ENCODE measurements at places on chromosomes 5 and 9.
A peak's percentile ranks its signal among the peaks of the same experiment; 100 is the strongest.

DNA sequence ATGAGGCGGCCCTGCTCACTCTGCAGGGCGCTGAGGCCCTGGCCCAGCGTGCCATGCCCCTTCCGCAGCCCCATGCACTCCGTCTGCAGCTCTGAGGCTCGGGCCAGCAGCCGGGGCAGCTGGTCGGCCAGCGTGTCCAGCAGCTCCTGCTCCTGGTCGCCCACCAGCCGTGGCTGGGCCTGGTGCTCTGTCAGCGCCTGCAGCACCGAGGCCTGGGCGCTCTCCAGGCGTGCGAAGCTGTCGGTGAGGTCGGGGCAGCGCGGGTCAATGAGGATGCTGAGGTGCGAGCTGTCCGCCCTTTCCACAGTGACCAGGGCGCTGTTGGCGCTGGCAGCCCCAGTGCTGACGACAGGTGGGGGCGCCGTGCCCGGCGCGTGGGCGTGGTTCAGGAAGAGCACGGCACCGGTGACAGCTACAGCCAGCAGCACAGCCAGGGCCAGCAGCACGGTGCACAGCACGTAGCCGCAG lies 9.4 kb downstream of the FIBCD1 start:
- no peak for DNase-seq

GRCh38 chr9:11045589-11045988 lies 432.8 kb upstream of the PTPRD start:
- DNase-seq = no peak

- no peak for DNase-seq
These were observed 126.8 kb upstream of the STC2 start for GRCh38 chr5:173454736-173455598.

DNA sequence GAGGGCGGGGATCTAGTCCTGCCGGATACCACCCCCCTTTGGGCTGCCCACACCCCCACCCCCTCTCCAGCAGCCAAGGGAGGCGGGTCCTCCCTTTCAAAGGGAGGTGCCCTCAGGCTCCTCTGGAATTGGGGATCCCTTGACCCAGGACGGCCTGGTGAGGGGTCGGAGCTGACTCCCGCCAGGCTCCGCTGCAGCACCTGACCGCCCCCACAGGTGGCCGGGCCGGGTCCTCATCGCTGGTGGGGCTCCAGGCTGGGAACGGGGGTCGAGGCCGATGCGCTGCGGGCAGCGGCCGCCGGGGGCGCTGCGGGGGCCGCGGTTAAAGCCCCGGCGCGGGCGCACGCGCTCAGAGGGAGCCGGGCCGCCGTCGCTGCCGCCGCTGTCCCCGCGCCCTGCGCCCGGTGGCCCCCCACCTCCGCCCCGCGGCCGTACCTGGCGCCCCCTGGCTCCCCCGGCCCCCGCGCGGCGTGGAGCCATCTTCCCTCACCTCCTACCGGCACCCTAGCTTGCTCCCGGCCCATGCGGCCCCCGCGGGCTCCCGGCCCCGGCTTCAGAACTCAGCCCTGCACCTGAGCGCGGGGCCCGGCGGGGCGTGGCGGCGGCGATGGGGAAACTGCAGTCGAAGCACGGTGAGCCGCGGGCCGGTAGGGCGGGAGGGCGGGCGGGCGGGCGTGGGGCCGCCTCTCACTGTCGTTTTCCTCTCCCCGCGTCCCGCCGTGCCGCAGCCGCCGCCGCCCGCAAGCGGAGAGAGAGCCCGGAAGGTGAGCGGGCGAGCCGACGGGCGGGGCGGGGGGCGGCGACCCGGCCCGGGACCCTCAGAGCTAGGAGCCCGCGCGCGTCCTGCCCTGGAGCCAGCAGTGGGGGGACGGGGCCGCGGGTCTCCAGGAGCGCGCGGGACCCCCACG lies at the start of gene NKD2:
NKD2 (plus strand) TSS at position 352 of the 908 bp plus-strand sequence; CDS start at position 608, 256 bp downstream.
- no peak for DNase-seq

- DNase-seq = no peak
These were observed 51.5 kb downstream of the MYO10 start for GRCh38 chr5:16884595-16884994.

DNA sequence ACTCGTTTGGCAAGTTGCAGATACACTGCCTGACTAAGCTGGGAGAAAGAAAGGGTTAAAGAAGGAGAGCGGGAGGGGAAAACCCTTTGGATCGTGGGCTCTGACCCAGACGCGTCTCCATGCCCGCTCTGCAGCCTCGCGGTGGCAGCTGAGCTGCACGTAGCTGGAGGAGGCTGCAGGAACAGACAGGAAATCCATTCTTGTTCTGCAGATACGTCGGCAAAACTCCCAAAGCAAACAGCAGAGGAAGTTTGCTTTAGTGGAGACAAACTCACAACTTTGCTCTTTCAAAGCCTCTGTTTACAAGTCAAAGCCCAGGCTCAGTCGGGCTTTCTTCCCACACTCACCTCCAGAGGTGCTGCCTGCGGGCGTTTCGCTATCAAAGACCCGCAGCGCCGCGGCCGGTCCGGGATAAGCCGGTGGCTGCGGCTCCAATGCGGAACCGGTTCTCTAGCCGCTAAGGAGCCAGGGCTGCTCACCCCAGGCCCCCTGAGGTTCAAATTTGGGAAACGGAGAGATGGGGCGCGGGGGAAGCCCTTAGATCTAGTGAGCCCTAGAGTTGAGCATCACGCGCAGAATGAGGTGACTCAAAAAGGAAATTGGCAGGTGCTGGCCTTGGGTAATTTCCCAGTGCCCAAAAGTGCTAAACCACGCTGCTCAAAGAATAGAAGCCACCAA lies 60.7 kb downstream of the MAT2B start:
- no peak for DNase-seq

GRCh38 chr9:95458666-95459065 lies 58.1 kb downstream of the PTCH1 start:
- DNase-seq = no peak

DNA sequence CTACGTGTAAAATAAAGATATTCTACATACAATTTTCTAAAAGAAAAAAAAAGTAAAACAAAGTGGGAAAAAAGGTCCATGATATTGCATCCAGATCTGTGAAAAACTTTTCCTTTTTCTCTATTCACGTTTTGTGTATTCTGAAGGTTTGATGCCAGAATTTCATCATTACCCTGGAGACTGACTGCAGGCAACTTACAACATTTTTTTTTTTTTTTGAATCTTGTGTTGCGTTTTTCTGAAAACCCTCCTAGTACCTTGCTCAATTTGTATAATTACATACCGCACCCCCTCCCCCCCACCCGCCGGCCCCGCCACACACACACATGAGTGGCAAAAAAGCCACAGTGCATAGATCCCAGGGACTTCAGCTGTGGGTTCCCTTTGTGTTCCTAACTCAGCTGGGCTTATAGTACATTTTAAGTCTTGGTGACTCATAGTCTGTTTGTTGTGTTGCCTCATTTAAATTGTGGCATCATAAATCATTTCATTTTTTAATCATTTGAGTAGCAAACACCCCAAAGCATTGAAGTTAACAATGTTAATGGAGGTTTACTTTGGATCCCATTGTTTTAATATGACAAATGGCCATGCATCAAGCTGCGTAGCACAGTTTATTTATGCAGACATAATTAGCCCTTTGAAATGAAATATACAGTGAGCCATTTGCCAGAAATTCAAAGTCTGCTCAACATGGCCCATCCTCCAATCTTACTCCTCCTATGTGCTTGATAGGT lies 36.0 kb downstream of the PRDM6 start:
- DNase-seq = no peak

- DNase-seq = peak; percentile 62
These were observed 7.0 kb downstream of the PDCL start for GRCh38 chr9:122821278-122821943.

DNA sequence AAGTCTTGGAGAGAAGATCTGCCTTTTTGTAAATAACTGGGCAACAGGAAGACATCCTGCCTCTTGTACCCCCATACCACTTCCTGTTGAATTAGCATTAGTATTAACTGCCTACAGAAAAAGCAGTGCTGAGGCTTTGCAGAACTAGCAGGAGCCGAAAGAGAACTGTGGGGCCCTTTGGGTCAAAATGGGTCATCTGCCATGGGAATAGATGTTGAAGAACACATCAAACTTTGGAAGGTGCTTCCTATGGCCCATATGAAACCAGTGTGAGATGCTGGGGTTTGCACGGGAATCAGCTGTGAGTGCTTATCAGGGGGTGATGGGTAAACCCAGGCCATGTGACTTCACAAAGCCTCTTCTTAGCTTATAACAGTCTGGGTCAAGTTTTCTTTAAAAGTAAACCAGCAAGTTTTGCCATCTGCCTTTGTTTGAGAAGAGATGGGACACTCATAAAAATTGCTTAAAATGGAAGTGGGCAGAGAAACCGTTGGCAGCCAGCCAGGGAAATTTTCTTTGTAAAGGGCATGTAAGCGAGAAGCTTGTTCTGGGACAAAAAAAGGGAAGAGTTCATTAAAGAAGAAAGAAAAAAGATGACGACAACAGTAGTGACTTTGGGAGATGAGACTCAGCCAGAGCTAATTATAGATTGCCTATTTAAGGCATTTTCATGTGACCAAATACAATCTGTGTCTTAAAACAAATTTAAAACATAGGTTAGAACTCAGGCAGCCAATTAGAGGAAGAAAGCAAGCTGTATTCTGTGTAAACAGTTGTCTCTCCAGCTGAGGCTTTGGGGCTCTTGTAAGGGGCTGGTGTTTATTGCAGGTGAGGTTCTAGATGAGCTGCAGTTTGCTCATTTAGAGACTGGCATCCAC lies 4.4 kb downstream of the SLC25A25 start:
- no peak for DNase-seq

DNA sequence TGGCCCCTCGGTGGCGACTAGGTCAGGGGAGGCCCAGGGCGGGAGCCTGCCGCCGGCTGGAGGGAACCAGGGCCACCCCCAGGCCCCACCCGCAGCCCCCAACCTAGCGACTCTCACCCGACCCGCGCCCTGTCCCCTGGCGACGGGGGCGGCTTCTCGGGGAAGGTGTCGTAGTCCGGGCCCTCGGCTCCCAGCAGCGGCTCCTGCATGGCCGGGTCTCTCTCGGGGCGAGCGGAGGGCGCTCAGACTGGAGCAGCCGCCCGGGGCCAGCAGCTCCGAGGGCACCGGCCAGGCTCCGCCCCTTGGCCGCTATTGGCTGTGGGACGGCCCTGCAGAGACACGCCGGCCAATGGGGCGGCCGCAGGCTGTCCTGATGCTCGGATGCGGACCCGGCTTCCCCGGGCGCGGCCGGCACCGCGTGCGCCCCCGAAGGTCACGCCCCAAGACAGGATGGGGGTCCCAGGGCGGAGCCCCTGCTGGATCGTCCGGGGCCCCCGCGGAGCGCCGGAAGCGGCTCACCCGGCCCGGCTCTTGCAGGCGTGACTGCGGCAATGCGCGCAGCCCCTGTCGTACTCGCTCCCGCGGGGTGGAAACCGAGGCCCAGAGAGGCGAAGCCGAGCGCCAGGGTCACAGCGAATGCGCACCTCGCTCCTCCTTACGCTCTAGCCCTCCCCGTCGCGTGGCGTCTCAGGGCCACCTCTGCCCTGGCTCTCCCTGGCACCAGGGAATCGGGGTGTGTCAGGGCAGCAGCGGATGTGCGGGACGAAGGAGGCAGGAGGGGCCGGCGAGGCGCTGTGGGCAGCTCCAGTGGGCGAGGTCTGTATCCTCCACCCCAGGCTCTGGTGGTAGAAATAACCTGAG lies at the start of gene SLC2A6:
SLC2A6 (minus strand) TSS at position 249 of the 861 bp plus-strand sequence; CDS start at position 209, 40 bp downstream.
- DNase-seq = peak; percentile 16

GRCh38 chr5:109612278-109612905 lies 77.3 kb upstream of the MAN2A1 start:
- DNase-seq = no peak

DNA sequence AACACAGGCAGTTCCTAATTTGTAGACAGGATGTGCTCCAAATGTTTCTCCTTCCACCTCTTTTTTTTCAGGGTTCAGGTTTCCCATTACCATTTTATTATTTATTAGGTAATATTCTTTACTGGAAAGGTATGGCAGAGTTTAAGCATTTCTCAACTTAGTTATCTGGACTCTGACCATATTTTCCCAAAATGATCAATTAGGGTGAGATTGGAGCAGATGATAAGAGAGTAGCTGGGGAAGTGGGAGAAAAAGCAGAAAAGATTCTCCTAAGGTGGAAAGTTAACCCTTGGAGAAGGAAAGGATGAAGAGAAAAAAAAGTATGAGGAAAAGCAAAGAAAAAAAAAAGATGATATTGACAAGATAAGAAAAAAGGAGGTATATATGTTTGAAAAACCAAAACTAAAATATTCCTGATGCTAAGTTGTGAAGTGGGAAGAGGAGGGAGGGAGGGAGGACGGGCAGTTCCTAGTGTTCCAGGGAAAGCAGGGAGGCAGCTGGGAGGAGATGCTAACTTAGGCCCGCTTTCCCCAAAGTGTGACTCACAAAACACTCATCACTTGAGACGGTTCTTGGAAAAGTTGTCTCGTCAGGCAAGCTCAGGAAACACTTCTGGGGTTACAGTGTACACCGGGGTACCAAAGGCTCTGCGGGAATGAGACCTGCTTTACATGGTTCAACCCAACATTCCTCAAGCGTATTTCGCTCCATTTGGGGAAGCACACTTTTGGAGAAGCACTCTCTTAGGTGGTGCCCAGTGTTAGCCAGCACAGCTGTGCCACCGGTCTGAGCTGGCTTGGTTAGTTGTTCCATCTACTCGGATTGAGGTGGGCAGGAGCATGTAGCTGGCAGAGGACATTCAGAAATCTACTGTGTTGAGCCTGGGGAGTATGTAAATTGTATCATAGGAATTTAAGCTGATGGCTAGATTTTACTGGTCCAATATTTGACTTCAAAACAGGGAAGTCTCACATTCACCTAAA lies 35.1 kb downstream of the B4GALT1 start:
- no peak for DNase-seq

- DNase-seq = no peak
These were observed 411.6 kb downstream of the BNC2 start for GRCh38 chr9:16458696-16459420.

GRCh38 chr5:132746954-132747615 lies at the start of gene CCNI2:
Gene CCNI2, plus strand, starts transcription at chr5:132747426. Its CDS starts 70 bp downstream, at chr5:132747496.
- no peak for DNase-seq

DNA sequence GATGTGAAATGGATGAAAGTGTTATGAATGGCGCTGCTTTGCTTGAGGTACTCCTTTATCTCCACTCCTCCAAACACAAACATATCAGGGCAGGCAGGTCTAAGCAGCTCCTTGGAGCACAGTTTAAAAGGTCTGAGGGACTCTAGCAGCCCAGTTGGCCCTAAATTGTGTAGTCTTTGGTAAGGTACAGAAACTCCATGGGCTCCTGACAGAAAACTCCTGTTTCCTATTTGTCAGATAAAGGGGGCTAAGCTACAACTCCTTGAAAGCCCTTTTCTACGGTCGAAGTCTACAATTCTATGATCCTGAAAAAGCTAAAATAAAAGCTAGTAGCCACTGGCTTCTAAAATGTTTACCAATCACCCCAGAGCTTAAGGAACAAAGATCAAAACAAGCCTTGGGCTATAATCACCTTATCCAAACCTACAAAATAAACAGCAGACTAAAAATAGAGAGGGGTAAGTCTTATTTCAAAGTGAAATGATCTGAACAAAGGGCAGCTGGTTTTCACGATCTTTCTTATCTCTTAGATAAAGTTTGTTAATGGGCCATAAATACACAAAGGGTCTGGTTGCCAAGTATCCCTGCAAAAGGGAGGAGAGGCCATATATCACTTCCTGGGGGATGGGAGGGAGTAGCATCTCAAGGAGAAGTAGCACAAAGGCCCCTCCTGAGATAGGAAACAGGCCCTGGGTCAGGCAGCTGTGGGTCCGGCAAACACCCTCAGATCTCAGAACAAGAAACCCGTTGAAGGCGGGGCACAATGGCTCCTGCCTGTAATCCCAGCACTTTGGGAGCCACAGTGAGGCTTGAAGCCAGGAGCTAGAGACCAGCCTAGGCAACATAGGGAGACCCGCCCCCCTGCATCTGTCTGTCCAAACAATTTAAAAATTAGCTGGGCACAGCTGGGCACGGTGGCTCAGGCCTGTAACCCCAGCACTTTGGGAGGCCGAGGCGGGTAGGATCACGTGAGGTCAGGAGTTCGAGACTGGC lies 28.3 kb upstream of the DENND4C start:
- DNase-seq = no peak

GRCh38 chr5:122882831-122883230 lies 37.4 kb downstream of the SNX24 start:
- no peak for DNase-seq

GRCh38 chr5:114377946-114378345 lies 16.1 kb downstream of the KCNN2 start:
- no peak for DNase-seq

Data from NCI-H524 treated with DMSO at 0.1 percent for 48 hours (cell line).